Activated gamma-delta T cell (primary cell): ENCODE measurements at places on chromosomes 5 and 9.

DNA sequence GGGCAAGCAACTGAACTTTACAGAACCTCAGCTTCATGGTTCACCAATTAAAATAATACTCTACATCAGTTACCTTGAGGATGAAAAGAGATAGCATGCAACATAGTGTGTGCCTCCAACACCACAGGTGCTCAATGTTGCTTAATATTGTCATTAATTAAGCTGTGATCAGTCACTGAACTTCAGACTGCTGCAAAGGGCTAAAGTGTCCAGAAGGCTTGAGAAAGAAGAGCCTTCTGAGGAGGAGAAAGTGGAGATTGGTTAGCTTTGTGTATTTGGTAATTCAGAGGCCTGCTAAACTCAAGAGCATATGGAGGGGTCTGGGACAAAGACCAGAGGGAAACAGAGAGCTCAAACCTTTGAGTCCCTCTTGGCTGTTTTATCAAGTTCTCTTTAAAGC is 66.3 kb upstream of the SELENOP start:
- DNase-seq = no peak

DNA sequence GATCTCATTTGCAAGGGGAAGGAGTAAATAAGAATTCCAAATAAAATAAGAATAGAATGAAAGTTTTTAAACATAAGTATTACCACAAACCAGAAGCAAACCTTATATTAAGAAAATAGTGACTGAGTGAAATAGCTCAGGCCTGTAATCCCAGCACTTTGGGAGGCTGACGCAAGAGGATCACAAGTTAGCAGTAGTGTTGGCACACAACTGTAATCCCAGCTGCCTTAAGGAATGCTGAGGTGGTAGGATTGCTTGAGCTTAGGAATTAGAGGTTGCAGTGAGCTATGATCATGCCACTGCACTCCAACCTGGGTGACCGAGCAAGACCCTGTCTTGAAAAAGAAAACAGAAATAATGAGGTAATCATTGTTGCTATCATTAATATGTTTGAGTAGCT is 47.0 kb downstream of the APC start:
- no peak for DNase-seq

- DNase-seq = no peak
These were observed 100.0 kb upstream of the CCDC152 start for GRCh38 chr5:42656651-42657015.

- no peak for DNase-seq
These were observed 280.7 kb downstream of the PRELID2 start for GRCh38 chr5:145554399-145554798.

DNA sequence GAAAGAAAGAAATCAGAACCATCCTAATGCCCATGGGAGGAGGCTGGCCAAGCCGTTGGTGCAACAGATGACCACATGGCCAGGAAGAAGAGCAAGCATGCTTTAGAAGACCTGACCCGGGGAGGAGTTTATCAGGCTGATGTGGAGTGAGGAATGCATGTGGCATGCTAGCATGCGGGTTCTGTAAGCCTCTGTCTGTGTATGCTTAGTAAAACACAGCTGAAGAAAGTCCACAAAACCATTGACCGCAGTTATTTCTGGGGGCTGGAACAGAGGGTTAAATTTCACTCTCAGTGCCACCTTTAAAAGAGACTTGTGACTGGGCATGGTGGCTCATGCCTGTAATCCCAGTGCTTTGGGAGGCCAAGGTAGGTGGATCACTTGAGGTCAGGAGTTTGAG is 19.1 kb downstream of the GFI1B start:
- no peak for DNase-seq

DNA sequence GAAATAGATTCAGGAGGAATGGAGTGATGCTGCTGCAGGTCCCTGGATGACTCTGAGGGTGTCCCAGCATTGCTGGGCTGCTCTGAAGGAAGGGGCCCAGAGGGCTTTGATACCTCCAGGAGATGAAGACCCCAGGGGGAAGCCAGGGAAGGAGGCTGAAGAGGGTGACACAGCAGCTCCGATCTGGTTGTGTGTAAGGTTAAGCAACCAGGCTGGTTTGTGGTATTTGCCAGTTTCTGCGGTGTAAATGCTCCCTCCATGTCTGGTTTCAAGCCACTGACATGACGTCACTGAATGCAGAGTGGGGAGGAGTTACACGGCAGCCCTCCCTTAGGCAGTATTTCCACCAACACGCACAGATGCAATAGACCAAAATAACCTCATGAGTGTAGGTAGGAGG is 40.0 kb upstream of the ORM1 start:
- DNase-seq = no peak

DNA sequence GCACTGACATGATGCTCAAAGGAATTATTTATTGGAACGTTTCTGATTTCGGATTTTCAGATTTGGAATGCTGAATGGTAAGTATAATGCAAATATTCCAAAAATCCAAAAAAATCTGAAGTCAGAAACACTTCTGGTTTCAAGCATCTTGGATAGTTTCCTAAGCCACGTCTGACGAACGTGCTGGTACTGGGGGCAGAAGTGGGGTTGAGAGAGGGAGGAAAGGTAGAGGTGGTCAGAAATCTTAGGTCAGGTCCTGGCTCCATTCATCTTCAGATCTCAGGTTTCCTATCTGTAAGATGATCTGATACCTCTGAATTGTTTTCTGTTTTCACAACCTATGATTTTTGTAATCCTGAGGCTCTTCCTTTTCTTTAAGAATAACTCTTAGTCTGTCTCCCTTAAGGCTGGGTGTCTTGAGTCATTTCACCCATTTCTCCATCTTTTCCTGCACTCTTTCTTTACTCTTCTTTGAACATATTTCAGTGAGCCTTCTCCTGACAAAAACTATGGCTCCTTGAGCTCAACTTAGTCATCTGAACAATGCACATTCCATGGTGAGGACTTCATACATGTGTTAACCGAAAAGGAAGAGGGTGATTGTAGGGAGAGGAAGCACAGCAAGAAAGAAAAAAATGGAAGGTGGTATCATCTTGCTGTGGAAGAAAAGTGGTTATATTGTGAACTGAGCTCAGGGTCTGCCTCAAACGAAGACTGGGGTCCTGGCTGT is 3.3 kb downstream of the SGCD start:
- no peak for DNase-seq

- no peak for DNase-seq
These were observed 57.4 kb downstream of the ROPN1L start for GRCh38 chr5:10499066-10499465.

DNA sequence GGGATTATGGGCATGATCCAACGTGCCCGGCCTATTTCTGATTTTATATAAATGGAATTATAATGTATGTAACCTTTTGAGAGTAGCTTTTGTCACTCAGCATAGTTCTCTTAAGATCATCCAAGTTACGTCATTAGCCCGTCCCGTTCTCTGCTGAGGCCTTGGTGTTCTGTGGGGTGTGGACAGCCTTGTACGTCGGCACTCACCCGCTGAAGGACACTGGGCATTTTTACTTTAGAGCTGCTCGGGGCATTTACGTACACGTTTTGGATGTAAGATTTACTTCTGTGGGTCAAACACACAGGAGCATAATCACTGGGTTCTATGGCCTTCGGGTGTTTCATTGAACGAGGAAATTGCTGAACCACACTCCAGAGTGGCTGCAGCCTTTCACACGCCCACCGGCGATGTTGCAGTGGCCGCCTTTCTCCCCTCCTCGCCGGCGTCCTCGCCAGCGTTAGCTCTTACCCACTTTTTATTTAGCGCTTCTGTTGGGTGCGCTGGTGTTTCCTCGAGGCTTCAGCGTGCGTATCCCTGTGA is 101.8 kb downstream of the EHMT1 start:
- DNase-seq = no peak

DNA sequence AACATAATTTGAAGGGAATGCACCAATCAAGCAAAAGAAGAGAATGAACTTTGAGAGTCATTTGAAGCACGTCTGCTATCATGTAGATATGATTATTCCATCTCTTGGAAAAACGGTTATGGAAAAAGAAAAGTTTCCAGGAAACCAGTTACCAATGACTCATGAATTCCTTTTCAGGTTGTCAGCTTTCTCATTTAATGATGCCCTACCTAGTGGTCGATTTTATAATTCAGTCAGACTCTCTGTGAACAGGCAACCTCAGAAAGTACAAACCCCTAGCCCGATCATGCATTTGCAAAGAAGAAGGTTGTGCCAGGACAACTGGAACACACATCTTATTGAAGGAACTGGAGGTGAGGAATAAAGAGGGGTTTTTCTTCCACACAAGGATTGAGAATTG is 355.1 kb upstream of the GRIA1 start:
- DNase-seq = no peak

DNA sequence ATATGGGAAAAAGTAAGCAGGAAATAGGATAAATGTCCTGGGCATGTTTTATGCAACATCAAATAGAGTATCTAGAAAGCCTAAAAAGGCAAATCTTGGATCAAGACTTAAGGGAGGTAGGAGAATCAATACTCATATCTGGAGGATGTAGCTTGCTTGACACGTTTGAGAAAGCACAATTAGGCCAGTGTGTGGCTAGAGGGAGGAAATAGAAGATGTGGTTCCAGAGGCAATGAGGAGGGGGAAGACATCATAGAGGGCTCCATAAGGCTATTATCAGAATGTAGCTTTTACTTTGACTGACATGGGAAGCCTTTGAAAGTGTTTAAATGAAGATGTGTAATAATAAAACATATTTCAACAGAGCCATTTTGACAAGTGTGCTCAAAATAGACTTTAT is 200.7 kb upstream of the CDH12 start:
- DNase-seq = no peak

GRCh38 chr5:3911773-3912172 is 316.1 kb downstream of the IRX1 start:
- no peak for DNase-seq

DNA sequence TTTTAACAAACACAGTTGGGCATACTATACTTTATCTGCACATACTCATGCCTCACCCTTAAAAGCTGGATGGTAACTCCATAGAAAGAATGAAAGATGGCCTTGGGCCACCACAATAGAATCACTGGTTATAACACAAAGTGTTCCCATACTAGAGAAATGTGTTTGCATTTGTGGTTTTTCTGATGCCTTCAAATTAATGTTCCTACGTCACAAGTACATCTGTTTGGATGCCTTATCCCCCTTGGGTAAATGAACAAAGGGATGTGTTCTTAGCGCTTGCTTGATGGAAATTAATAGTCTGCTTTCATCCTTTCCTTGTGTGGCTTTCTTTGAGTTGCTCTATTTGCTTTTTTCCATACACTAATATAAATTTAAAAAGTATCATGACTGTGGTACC is 291.1 kb upstream of the PDE4D start:
- no peak for DNase-seq
